ENCODE measurements at places on chromosomes 12 and 14. TPM values are rescaled to one million over a fixed set of nuclear protein-coding genes. Genes with fewer than 3 reads are reported as not detected.

- no peaks in the 10 kb centered on the region for H3K36me3 ChIP-seq
- no peak for DNase-seq
- H3K4me1 ChIP-seq = peaks cover 28% of the 10 kb centered on the region
- H3K27ac ChIP-seq = no peak overlapping the region
- H3K27me3 ChIP-seq = no peaks in the 10 kb centered on the region
These were observed 47.4 kb upstream of the PARP11 start for GRCh38 chr12:3920351-3921150.

ADGRD1 gene
- not detected for polyA plus RNA-seq

KRT73 gene
- 10.0 TPM for polyA plus RNA-seq

GRCh38 chr12:98185606-98186005 is 329.8 kb upstream of the TMPO start:
- H3K27ac ChIP-seq = no peak overlapping the region
- H3K36me3 ChIP-seq = no peaks in the 10 kb centered on the region
- no peaks in the 10 kb centered on the region for H3K4me1 ChIP-seq
- no peak overlapping the region for H3K4me3 ChIP-seq
- no peak for DNase-seq

SIX1 gene
- polyA plus RNA-seq = not detected
